ENCODE measurements at places on chromosomes 4 and X. TPM values are rescaled to one million over a fixed set of nuclear protein-coding genes. Genes with fewer than 3 reads are reported as not detected.

UGT2B17 gene
- total RNA-seq = 647 TPM

FHIP1A gene
- total RNA-seq = 32.1 TPM

CT83 gene
- not detected for total RNA-seq

USP26 gene
- total RNA-seq = not detected

HEPH gene
- 241 TPM for total RNA-seq

F8A2 gene
- not detected for total RNA-seq

IL2RG gene
- 47.7 TPM for total RNA-seq

XK gene
- total RNA-seq = 34.3 TPM

SHISA3 gene
- 1.9 TPM for total RNA-seq

DNA sequence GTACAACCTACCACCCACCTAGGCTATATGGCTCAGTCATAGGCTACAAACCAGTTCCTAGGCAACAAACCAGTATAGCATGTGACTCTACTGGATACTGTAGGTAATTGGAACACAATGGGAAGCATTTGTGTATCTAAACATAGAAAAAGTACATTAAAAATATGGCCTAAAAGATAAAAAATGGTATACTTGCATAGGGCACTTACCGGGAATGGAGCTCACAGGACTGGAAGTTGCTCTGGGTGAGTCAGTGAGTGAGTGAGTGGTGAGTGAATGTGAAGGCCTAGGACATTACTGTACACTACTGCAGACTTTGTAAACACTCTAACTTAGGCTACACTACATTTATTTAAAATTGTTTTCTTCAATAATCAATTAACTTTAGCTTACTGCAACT, 139.2 kb upstream of the RBPJ start:
- no peak for DNase-seq

- no peak for DNase-seq
These were observed 585.7 kb upstream of the PABPC4L start for GRCh38 chr4:134787315-134787714.

GRCh38 chr4:21652508-21653231, 295.9 kb downstream of the KCNIP4 start:
- no peak for DNase-seq

DNA sequence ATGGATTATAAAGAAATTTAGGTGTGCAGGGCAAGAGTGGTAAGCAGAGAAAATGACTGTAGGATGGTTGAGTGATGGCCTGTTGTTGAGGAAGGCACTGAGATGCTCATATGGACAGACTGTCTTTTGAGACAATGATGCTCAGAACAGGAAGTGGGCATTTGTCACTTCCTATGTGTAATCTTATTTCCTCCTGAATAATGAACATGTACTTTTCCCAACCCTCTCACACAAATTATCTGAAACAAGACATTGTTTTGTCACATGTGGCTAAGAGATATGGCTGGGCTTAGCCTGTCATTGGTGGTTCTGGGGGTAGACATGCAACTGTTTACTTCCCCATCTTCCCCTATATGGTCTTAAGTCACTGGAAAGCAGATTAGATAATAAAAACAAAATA, 240.5 kb downstream of the CFAP47 start:
- DNase-seq = no peak

GRCh38 chrX:95536111-95536510, 1148.5 kb upstream of the DIAPH2 start:
- DNase-seq = no peak

GRCh38 chrX:145502670-145503069, 255.4 kb downstream of the SPANXN1 start:
- no peak for DNase-seq

- DNase-seq = no peak
These were observed 113.0 kb downstream of the IQCM start for GRCh38 chr4:149702414-149703293.

DNA sequence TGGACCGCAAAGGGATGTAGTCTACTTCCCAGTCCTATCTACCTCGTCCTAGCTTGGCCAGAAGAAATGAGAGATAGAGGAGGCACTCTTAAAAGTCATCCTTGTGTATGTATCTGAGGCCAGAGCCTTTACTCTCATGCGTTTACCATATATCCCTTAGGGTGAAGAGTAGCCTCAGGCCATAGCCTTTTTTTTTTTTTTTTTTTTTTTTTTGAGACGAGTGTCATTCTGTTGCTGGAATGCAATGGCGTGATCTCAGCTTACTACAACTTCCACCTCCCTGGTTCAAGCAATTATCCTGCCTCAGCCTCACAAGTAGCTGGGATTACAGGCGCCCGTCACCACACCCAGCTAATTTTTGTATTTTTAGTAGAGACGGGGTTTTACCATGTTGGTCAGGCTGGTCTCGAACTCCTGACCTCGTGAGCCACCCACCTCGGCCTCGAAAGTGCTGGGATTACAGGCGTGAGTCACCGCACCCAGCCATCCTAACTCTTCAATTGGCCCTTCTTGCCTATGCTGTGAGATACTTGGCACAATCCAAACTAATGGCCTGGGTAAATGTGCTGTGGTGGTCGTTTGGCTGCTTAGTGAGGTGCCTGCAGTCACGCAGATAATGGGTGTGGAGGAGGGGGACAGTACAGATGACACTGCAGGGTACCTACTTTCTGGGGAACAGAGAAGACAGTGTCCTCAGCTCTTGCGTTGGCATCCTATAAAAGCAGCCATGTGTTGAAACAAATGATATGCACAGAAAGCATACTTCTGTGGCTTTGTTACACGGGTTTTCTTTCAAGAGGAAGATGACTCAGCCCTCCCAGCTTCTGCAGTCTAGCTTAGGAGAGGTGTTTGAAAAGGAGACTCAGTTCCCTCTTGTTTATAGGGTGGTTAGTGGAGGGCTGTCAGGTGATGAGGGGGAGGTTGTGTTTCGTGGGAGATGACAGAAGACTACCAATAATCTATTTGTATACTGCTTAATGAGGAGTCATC, 10.4 kb upstream of the DGAT2L6 start:
- no peak for DNase-seq

DNA sequence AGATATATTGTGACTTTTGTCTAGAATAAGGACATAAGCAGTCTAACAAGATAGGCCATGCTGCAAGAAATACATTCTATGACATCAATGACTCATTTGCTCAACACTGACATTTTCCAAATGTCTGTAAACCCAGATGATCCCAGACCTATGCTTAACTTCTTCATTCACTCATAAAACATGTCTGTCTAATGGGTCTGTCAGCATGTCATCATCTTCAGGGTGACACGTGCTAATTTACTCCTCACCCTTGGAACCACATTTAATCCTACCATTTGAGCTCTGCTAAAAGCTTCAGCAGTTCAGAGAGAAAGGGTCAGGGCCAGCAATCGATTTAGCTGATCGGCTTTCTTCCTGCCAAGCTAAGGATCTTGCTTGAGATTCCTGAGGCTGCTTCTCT, 109.4 kb upstream of the MAP3K15 start:
- no peak for DNase-seq

- DNase-seq = no peak
These were observed 12.0 kb downstream of the EVC2 start for GRCh38 chr4:5696341-5696740.

- no peak for DNase-seq
These were observed 99.0 kb downstream of the ARSJ start for GRCh38 chr4:113880240-113881028.

- no peak for DNase-seq
These were observed 3.3 kb downstream of the ADGRL3 start for GRCh38 chr4:61203436-61203790.

- DNase-seq = no peak
These were observed 7.0 kb downstream of the APLN start for GRCh38 chrX:129647418-129648410.

- DNase-seq = no peak
These were observed 227.4 kb downstream of the MAPK10 start for GRCh38 chr4:86132468-86132867.

- no peak for DNase-seq
These were observed 13.1 kb downstream of the PDGFC start for GRCh38 chr4:156958276-156959074.

- no peak for DNase-seq
These were observed 114.5 kb downstream of the ZNF330 start for GRCh38 chr4:141335166-141335565.

- DNase-seq = peak; percentile 63
These were observed 944 bp downstream of the SNX25 start for GRCh38 chr4:185210102-185210981.

GRCh38 chr4:73281982-73282381, 23.4 kb upstream of the ANKRD17 start:
- no peak for DNase-seq

- DNase-seq = no peak
These were observed 164.2 kb upstream of the SLIT2 start for GRCh38 chr4:20087522-20087911.

DNA sequence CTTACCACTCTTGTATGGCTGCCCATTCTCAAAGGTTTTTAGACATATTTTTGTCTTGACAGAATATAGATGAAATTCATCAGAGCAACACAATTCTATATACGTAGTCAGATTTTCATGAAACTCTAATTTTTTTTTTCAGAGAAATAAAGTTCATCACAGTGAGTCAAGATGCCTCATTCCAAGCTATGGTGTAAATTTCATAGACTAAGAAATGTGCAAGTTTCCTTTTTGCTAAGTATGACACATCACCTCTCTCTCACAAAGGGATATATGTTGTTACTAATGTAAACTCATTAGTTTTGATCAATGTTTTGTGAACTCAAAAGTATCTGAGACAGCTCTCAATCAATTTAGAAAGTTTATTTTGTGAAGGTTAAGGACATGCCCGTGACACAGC, 60.4 kb upstream of the ATXN3L start:
- no peak for DNase-seq

DNA sequence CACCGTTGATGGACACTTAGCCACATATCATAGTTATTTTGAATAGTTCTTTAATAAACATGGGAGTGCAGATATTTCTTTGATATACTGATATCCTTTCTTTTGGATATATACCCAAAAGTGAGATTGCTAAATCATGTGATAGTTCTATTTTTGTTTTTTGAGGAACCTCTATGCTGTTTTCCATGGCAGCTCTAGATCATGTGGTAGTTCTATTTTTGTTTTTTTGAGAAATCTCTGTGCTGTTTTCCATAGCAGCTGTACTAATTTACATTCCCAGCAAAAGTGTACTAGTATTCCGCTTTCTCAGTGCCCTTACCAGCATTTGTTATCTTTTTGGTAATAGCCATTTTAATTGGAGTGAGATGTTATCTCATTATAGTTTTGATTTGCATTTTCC, 3.6 kb downstream of the SH3BGRL start:
- no peak for DNase-seq

DNA sequence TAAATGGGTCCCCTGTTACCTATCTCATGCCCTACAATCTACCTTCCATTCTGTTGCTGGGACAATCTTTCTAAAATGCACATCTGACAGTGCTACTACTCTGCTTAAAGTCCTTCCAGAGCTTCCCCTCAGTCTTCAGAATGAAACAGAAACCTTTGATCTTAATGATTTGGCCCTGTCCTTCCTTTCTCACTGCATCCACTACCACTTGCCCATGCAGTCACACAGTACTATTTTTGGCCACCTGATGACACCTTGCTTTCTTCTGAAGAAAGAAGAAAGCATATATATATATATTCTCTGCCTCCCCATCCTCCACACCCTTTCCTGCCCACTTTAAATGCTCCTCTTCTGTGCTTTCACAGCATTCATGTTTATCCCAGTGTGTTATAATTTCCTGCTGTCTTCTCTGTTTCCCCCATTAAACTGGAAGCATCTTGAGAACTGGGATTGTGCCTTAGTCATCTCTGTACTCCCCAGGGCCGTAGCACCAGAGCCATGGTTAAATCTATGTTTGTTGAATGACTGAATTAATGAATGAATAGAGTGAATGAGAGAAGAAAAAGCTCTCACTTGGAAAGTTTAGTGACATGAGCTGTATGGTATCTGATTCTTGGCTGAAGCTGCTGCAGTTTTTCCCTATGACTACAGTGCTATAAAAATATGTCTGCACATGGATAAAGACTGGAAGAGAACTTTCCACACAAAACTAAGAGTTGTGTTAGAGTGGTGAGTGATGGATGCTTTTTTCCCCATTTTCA, 56.2 kb downstream of the RTL9 start:
- DNase-seq = no peak

DNA sequence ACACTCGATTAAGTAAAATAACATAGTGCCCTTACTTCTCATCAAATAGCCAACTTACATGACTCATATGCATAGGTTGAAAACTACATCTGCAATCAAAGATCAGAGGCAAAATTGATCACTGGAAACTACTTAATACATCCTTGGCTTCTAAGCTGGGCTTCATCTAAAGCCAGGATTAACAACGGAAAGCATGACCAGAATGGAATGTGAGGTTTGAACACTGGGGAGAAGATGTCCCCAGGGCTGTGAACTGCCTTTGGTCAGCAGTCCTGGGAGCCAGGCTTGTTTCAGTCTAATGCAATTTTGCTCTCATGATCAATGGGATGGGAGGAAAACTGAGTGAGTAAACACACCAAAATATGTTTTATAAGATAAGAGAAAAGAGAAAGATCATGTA, 192.5 kb upstream of the TTC29 start:
- DNase-seq = no peak

DNA sequence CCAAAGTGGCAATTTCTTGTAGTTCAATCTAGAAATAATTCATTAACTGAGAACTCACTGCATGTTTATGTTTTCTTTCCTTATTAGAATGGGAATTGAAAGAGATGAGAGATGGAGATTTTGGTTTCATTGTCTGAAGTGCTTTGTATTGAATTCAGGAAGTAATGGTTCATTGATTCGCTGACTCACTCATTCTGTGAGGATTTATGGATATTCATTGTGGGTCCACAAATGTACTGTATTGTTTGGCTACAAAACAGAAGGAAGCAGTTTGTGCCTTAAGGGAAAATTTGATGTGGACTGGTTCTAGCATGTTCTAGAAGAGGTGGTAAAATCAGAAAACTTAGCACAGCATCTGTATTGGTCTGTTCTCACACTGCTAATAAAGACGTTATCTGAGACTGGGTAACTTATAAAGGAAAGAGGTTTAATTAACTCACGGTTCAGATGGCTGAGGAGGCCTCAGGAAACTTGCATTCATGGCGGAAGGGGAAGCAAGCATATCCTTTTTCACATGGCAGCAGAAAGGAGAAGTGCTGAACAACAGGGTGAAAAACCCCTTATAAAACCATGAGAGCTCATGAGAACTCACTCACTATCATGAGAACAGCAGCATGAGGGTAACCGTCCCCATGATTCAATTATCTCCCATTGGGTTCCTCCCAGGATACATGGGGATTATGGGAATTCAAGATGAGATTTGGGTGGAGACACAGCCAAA, 132.3 kb upstream of the VCX3A start:
- DNase-seq = no peak

- no peak for DNase-seq
These were observed 518 bp downstream of the TACR3 start for GRCh38 chr4:103719105-103719829.
